ENCODE measurements at places on chromosomes 4 and X.

GRCh38 chr4:95528388-95528948 lies 20.3 kb downstream of the UNC5C start:
- no peak for DNase-seq

- no peak for DNase-seq
These were observed 6.6 kb upstream of the KCND1 start for GRCh38 chrX:48978226-48978625.

GRCh38 chr4:165514739-165515138 lies 135.9 kb downstream of the CPE start:
- no peak for DNase-seq

GRCh38 chr4:80249144-80249543 lies 17.3 kb upstream of the FGF5 start:
- DNase-seq: no peak

DNA sequence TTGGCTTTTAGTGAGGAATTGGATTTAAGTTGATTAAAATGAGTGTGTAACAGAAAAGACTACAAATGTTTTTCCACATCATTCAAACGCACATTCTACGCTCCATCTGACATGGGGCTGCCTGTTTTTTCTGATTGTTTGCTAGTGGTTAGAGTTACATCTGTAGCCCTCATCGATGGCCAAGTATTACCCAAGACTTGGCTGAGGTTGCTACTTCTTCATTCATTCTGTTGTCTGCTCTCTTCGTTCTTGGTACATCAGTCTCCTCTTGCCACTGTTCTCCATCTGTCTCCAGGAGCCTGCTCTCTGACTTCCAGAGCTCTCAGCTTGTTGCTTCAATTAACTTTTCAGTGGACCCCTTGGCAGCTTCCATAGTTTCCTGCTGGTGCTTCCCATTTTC lies 1844.6 kb upstream of the TENM3 start:
- no peak for DNase-seq

- DNase-seq: no peak
These were observed 100.9 kb upstream of the IGFBP7 start for GRCh38 chr4:57211131-57211530.

- no peak for DNase-seq
These were observed 1568.9 kb upstream of the PABPC4L start for GRCh38 chr4:135770505-135770904.

DNA sequence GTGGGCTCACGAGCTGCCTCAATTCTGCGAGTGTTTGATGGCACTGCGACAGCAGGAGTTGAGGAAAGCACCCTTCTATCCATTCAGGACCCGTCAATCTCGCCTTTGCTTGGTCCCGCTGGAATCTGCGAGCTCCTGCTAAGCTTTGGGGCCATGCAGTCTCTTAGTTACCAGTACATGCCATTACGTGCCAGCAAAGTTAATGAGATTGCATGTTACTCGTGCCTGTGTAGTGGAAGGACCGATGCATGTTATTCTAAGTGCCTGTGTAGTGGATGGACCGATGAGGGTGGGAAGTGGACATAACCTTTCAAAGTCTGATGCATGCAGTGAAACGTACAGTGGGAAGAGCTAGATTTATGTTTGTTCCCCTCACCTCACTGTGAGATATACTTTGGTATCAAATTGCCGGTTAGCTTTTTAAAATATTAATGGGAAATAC lies 569 bp downstream of the RPS3A start:
- no peak for DNase-seq

GRCh38 chr4:86744570-86744969 lies 104.6 kb downstream of the SLC10A6 start:
- DNase-seq: no peak

DNA sequence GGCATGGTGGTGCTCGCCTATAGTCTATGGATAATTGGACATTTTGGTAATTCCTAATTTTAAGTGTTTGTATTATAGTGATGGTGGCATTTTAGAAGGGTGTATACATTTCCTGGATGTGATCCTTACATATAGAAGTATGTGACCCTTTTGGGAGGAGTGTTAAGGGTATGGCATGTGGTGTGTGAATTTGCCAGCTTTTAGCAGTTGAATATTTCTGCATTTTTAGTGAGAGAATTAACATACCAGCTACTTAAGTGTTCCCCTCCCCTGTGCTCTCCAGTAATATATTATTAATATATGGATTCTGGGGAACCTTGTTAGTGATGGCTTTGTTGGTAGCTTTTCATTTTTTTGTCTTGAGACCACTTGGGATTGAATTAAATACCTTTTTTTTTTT lies 55.3 kb downstream of the STAG2 start:
- DNase-seq: no peak

GRCh38 chr4:92129408-92129994 lies 174.3 kb upstream of the GRID2 start:
- DNase-seq: no peak

- no peak for DNase-seq
These were observed 171.9 kb downstream of the GALNTL6 start for GRCh38 chr4:171985129-171985528.

GRCh38 chrX:10926404-10926803 lies 184.7 kb upstream of the HCCS start:
- DNase-seq: no peak

DNA sequence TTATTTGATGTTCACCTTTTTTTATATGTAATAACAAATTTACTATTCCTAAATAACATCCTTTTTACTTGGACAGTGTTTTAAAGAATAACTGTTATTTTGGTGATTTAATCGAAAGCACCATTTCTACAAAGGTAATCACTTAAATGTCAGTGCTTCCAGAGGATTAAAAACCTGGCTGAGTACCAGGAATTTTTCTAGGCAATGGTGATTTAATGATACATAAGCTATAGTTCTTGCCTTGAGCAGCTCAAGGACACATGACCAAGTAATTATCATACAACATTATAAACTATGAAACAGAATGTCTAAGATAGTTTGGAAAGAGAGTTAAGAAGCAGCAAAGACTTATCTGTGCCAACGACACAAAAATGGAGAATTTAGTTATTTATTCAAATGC lies 1291.9 kb upstream of the TENM3 start:
- no peak for DNase-seq

DNA sequence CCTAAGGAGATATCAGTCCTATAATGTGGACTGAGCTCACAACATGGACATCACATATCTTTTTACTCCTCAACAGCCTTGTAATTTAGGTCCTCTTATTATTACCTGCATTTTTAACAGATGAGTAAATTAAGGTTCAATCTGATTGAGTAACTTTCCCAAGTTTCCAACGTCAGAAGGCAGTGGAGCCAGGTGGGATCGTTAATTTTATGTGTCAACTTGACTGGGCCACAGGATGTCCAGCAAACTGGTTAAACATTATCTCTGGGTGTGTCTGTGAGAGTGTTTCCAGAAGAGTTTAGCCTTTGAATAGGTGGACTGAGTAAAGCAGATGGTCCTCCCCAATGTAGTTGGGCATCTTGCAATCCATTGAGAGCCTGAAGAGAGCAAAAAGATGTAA lies 59.0 kb upstream of the SLIT2 start:
- DNase-seq: no peak

- DNase-seq: no peak
These were observed 160.4 kb upstream of the MAMLD1 start for GRCh38 chrX:150202641-150203247.

DNA sequence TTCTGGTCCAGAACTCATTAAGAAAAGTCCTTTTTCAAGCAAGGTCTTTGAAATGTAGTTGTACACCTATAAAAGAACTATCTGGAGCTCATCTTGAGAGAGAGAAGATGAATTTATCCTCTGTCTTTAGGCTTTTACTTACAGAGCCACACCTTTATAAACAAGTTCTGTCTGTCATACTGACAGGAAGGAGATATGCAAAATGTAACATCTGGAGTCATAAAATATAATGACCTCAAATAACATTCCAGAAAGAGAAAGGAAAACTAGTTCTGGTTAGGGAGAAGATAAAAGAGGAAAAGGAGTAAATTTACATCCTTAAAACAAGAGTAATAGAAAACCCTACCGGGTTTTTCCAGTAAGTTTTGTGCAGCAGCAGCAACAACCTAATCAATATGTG lies 1.3 kb downstream of the INPP4B start:
- no peak for DNase-seq

DNA sequence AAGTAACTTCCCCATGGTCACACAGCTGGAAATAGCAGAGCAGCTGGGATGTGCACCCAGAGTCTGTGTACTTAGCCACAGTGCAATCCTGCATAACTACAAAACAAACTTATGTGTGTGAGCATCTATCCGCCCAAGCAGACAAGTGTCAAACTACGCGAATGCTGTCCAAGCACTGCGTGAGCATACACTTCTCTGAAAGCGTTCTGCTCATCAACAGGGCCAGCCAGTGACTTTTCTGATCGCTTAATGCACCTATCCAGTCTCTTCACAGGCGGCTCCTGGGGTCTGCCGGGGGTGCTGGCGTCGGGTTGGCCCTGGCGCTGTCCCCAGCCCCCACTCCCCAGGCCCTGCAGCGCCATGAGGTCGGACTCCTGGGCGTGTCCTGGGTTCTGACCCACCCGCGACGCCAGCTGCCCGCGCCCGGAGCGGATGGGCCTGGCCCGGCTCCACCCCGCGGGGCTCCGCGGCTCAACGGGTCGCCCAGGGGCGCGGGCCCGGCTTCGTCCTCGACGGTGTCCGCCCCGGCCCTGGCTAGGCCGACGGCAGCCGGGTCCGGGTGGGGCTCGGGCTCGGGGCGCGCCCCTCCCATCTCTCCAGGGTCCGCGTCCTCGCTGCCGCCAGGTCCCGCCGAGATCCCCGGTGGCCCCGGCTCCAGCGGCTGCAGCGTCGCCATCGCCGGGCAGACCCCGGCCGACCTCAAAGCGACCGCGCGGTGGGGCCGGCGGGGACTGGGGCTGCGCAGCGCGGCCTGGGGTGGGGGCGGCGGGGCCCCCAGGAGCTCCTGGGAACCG lies 1.3 kb upstream of the ZNF141 start:
- DNase-seq: no peak

DNA sequence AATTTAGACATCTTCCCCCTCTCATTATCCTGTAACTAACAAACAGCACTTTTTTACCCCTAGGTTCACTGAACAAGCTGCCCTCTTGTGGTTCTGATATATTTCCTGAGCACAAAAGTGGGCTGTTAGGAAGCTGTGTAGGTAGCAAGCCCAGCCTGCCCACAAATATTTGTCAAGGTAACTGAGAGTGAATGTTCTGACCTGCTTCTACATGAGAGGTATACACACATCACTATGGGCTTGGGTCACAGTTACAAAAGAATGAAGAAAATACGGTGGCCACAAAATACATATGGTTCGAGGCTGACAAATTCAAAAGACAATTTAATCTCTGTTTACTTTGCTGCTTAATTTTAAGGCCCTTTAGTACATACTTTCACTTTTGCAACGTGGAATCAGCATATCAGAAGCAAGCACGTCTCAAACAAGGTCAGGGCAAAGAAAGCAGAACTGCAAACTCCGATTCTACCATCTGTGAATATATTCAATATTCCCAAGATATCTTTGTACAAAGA lies 78.7 kb downstream of the RBM47 start:
- no peak for DNase-seq

- no peak for DNase-seq
These were observed 138.4 kb downstream of the LDB2 start for GRCh38 chr4:16759931-16760582.

DNA sequence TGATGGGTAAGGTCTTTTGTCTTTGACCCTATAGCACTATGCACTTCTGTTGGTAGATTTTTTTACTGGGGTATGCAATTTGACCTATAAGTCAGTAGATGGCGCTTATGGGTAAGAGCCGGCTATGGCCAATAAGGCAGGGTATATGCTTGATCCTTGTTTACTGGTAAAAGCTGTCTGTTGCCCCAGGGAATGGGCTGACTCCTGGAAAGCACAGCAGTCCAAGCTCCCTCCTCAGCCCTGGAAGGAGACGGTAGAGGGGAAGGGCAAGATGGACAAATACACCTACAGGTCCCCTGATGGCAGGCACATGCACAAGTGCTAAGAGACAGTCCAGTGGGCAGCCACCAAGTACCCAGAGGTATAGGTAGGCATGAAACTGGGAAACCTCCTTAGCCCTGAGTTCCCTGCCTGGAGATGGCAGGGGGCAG lies 63.7 kb downstream of the ADAMTS3 start:
- DNase-seq: no peak

DNA sequence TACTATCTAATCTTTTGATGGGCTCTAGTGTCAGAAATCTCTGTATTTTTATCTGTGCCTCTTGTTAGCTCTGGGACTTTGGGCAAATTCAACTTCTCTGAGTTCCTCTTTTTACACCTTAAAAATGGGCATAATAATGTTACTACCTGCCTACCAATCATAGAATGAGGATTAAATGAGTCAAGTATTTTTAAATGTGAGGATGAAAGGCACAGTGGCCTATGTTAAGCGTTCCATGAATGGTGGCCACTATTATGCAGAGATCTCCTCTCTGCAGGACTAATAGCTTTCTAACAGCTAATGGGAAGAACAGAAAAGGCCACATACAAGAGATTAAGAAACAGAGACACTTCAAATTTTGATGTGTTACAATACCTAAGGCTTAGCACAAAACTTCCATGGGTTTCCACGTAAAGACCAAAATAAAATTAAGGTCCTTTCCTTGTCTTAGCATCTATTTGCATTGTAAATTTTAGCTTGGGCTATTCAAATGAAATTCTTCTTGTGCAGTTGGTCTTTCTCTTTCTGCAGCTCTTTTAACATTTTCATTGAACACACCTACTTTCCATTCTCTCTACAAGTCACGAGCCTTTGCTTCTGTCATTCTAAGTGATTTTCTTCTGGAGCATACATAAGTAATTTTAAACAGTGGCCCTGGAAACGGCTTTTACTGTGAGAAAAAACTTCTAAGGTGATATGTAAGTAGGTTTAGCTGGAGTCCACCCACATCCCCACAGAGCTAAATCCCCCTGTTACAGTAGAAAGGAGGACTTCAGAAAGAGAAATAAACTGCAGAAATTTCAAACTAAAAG lies 117.9 kb upstream of the MED14 start:
- DNase-seq: no peak

- DNase-seq: no peak
These were observed 193.0 kb upstream of the PPP3CA start for GRCh38 chr4:101540336-101540735.

DNA sequence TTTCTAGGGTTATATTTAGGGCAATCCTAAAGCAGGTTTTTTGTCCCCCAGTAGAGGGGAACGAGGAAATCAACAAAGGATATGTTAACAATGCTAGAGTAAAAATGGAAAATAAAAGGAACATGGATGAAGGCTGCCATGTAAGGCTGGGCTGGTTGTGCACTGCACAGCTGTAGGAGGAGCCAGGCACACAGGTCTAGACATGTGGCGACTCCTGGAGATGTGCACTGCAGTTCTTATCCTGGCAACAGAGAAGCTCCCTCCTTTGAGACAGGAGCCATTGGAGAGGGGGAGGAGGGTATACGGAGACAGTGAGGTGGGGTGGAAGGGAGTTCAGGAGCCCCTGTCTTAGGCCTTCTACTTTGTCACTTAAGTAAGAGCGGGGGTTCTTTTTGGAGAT lies 65.9 kb downstream of the NAT8L start:
- no peak for DNase-seq

GRCh38 chr4:54384563-54384962 lies 155.5 kb downstream of the PDGFRA start:
- DNase-seq: no peak
